ENCODE measurements at places on chromosomes 13 and 19.
A peak's percentile ranks its signal among the peaks of the same experiment; 100 is the strongest.

- no peak for DNase-seq
Observed at GRCh38 chr13:46122304-46122703, 17.5 kb upstream of the CPB2 start.

DNA sequence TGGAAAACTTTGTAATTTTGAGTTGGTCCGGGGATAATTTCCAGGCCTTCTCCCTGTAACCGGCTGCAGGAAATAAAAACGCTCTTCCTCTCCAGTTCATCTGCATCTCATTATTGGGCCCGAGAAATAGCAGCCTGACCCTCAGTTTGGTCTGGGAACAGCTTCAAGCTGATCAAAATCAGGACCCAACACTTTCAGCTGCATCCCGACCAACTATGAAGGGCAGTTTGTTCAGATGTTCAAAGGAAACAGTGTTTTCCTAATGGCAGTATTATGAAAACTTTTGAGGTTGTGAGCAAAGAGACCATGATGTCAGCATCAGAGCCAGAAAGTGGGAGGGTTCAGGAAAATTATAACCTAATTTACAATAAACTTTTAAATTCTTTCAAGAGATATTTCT is 35.7 kb downstream of the STK24 start:
- no peak for DNase-seq

GRCh38 chr19:18558604-18559003 is 934 bp downstream of the KXD1 start:
- DNase-seq = no peak

DNA sequence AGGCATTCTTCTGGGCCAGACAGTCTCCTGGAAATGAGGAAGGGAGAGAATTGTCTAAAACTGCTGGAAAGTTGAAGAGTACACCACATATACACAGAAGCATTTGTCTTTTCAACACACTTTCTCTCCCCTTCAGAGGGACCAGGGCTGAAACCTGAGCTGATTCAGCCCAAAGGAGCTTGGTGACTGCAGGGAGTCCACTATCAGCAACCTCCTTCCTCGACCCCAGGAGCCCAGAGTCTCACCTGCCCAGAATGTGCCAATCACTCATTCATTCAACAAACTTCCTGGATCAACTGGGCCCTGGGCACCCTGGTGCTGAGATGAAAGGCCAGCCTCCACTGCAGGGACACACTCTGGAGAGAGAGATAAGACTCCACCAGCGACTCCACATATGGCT is 128.9 kb upstream of the VSTM2B start:
- DNase-seq = no peak

DNA sequence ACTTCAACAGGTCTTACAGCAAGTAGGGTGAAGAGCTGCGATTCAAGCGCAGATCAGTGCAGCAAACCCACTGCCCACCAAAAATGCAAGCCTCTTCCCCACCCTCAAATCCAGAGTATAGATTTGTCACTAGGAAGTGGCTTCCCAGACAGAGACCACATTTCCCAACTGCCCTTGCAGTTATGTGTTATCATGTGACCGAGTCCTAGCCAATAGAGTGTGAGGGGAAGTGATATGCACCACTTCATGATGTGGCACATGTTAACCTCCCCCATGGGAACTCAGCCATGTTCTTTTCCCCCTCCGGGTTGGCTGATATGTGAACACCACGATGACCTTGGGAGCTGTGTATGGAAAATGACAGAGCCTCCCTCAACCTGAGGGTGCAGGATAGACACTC is 50.8 kb downstream of the MBD3L2B start:
- DNase-seq = no peak

DNA sequence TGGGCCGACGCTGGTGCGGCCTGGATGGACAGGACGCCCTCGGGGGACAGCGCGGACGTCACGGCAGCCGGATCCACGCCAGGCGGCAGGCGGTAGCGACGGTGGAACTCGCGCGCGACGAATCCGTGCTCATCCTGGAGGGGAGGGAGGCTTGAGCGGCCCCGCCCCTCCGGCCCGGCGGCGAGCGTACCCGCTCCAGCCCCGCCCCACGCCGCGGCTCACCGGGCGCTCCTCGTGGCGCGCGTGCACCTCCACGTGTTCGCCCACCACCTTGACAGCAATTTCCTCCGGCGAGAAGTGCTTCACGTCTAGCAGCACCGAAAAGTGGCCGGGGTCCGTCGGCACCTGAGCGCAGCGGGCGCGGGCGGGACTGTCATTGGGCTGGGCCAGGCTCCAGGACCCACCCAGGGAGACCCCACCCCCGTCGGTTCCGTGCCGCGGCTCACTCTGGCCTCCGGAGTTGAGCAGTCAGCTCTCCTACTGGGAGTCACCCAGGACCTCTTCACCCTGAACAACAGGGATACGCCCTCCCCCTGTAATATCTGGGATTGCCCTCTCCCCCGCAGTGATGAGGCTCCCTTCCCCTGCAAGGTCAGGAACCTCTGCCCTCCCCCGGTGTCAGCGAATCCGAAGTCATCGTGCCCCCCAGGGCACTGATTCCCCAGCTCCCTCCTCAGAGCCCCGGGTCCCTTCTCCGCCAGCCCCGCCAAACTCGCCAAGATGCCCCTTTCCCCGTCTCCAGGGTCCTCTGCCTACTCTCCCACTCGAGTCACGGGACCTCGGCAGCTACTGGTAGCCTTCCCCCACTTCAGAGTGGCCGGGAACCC is 1.1 kb downstream of the HSPB6 start:
- peak; percentile 94 for DNase-seq

DNA sequence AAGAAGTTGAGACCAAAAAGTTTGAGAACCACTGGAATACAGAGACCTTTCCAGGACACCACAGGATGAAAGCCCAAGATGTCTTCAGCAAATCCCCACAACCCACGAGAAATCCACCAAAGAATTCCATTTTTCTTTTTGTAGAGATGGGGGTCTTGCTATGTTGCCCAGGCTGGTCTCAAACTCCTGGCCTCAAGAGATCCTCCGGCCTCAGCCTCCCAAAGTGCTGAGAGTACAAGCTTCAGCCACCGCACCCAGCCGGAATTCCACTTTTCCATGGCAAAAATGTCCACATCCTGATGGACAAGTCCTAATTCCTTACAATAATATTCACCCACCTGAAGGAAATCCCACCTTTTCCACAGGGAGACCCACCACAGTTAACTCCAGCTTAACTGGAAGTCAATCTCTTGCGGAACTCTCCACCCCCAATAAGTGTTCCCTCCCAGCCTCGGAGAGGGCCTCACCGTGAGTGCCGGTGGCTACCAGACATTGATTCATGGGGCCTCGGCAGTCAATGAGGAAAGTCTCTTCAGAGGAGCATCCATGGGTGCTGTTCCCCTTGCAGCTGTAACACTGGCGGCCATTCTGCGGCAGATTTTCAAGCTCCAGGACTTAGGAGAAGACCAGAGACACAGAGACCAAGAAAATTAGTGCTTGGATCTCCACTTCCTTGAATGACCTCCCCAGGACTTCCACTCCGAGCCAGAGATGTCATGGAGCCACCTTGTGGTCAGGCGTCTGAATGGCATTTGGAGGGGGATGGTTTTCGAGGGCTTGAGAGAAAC is 12.3 kb upstream of the CADM4 start:
- peak; percentile 48 for DNase-seq

- no peak for DNase-seq
Observed at GRCh38 chr13:106056851-106057250, 478.6 kb downstream of the EFNB2 start.

DNA sequence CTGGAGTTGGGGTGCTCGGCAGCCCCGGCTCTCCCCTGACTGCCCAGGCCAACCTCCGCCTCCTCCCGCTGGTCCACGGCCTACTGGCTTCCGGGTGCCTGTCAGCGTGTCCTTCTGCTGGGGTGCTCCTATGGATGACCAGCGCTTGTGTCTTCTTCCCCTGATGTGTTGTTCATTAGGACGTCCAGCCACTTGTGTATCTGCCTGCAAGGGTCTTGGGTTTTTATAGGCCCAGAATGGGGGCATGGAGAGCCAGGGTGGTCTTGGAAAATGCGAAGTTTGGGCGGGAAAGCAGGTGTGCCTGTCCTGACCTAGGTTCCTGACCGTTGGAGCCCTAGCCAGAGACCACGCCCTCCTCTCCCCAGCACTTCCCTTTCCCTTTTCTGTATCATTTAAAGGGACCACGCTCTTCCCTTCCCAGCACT is 139.8 kb downstream of the SLITRK5 start:
- no peak for DNase-seq

DNA sequence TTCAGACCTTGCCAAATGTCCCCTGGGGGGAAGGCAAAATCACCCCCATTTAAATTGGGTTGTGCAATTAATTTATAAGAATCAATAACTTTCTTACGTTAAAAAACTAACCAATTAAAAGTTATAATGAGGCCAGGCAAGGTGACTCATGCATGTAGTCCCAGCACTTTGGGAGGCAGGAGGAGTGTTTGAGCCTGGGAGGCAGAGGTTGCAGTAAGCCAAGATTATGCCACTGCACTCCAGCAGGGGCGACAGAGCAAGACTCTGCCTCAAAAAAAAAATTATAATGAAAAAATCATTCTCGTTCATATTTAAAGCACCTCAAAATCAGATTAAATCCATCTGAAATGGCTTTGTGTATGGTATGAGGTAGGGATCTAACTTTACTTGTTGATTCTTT is 18.4 kb upstream of the SIGLEC14 start:
- DNase-seq = no peak

DNA sequence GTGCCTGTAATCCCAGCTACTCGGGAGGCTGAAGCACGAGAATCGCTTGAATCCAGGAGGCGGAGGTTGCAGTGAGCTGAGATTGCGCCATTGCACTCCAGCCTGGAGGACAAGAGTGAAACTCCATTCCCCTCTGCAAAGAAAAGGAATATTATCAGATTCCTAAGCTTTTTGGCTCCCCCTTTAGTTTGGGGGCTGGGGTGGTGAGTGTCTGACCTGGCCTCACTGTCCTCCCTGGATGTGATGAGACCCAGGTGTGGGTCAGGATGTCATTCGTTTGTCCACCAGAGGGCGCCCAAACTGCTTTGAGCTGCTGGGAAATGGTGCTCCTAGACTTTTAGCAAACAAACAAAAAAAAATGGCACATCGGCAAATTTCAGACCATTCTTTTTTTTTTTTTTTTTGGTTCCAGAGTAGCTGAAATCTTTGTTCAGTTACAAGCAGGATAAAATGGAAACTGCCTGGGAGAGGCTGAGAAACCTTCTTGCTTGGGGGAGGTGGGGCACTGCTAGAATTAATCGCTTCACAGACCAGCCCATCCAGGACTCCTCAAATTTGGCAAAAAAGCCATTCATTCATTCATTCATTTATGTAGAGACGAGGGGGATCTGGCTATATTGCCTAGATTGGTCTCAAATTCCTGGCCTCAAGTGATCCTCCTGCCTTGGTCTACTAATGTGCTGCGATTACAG is 29.4 kb downstream of the SPC24 start:
- peak; percentile 85 for DNase-seq

GRCh38 chr19:35533822-35534392 is 651 bp downstream of the GAPDHS start:
- DNase-seq = peak; percentile 64

DNA sequence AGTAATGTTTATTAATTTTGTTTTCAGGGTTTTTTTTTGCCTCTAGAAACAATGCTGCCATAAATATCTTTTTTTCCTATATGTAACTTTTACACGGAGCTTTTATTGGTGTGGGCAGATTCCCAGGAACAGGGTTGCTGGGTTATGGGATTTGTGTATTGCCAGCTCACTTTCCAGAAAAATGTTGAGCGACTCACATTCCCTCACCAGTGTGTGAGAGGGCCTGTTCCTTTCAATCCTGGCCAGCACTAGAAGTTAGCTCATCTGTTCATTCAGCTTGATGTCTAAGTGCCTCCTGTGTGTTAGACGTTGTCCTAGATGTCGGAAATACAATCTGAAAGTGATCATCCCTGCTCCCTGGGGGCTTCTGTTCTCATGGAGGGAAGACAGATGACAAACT is 2.6 kb downstream of the ZNF71 start:
- no peak for DNase-seq

DNA sequence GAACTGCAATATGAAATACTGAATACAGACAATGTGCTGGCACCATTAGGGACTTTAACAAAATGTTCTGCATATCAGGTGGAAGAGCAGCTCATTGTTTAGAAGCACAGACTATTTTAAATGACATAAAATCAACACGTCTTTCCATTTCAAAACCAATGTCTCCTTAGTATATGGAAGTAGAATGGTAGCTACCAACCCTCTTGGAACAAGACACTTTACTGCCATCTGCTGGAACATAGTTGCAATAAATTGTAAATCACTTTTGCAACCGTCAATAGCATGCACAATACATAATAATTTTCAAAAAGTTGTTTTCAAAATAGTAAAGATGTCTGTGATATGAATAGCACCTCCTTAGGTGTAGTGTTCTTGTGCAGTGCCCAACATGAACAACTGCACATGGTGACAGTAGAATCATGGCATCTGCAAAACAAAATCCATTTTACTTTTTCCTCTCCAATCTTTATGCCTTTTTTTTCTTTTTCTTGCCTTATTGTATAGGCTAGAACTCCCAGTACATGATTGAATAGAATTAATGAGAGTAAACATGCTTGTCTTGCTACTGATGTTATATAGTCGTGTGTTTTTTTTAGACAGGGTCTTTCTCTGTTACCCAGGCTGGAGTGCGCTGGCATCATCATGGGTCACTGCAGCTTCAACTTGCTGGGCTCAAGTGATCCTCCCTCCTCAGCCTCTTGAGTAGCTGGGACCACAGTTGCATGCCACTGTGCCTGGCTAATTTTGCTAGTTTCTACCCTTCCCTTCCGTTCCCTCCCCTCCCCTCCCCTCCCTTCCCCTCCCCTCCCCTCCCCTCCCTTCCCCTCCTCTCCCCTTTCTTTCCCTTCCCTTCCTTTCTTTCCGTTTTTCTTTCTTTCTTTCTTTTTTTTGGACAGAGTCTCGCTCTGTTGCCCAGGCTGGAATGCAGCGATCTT is 7.8 kb upstream of the LYPD5 start:
- DNase-seq = no peak

DNA sequence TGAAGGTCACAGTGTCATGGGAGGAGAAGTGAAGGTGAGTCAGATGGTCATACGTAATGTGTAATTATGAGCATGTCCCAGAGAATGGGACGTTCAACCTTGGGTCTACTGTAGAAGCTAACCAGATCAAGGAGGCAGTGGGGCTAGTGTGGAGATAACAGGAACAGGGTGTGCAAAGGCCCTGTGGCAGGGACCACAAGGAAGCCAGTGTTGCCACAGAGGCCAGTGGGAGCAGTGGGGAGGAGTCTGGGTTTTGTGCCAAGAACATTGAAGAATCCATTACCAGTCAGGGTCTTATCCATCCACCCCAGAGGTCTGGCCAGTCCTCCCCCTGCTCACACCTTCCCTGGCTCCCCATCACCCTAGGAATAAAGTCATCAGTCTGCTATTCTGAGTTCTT is 3.3 kb downstream of the MRPL4 start:
- DNase-seq = no peak

- no peak for DNase-seq
Observed at GRCh38 chr19:33300894-33301143, 1.5 kb downstream of the CEBPA start.

DNA sequence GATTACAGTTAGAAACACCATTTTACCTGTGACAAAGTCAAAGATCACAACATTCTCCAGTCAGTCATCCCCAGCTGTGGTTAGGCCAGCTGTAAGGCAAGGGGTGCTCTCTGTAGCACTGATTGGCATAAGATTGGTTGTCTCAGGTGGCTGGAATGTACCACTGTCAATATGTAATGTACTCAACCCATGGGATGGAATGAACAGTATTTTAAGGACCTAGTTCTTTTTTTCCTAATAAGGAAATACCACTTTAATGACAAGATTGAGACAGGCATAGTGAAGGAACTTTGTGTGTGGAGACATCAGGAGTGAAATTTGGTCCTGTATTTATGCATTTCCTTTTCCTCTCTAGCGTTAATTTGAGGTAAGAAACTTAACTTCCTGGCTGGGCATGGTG is 310.7 kb downstream of the ITGBL1 start:
- no peak for DNase-seq
